ENCODE measurements at places on chromosomes 11 and 22.

GRCh38 chr11:126419801-126420697, 64.6 kb downstream of the ST3GAL4 start:
- DNase-seq: no peak

GRCh38 chr11:82906236-82906635, 4.7 kb downstream of the DDIAS start:
- no peak for DNase-seq

GRCh38 chr22:29701155-29701999, 18.4 kb upstream of the CABP7 start:
- no peak for DNase-seq

- no peak for DNase-seq
Measured at GRCh38 chr11:5151713-5152153, 2.8 kb downstream of the OR52A1 start.

DNA sequence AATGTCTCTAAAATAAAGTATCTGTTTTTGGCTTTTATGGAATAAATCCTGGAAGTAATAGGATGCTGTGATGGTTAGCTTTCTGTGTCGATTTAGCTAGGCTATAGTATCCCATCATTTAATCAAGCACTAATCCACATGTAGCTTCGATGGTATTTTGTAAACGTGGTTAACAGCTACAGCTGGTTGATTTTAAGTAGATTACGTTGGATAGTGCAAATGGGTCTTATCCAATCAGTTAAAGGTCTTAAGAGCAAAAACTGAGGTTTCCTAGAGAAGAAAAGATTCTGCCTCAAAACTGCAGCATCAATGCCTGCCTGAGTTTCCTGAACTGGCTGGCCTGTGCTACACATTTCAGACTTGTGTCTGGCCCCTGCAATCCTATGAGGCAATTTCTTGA, 314.2 kb upstream of the SORL1-AS1 start:
- DNase-seq: no peak

Data from stimulated activated CD8-positive, alpha-beta memory T cell treated with anti-CD3 and anti-CD28 coated beads, Interleukin-7, amount 100 ng/mL, for 4 hours (primary cell).